ENCODE measurements at places on chromosomes 3 and 15. TPM values are rescaled to one million over a fixed set of nuclear protein-coding genes. Genes with fewer than 3 reads are reported as not detected.

Gene RASL12
- polyA plus RNA-seq = 85.0 TPM

- DNase-seq = no peak
These were observed 186.8 kb upstream of the CHRNA7 start for GRCh38 chr15:31843426-31844055.

DNA sequence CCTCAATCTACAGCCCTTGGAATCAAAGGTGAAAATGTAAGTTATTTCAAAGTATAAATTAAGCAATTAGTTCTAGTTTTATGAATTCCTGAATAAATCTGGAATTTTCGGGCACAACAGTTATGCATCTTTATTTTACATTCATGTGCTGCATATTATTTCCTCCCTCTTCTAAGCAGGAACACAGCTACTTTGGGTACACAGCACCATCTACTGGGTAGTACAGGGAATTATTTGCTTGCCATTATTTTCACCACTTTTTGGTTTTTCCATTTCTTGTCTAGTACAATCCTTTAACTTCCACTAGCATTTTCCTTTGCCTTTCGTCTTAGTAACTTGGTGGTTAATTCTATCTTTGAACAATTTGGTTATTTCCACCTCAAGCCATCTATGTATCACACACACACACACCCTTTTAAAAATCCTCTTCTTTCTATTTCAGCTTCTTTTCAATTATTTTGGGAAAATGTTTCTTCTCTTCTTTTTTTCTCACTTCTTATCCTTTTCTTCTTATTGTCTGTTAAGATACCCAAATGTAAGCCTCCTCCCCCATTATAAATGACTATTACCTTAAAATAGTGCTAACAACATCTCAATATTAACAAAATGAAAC is 451.0 kb downstream of the MFSD1 start:
- no peak for DNase-seq

DNA sequence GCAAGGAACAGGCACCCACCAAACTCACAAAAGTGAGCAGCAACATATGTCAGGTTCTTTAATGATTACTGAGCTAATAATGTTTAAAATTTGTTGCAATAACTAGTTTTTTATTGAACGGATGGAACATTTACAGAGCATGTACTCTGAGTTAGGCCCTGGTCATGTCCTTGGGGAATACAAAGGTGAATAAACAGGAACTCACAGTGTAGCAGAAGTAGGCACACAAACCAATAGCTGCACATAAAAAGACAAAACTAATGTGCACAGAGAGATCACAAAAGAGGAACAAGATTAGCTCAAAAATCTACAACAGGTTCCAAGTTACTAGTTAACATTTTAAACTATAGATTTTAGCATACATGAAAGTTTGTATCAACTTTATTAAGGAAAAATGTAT is 505.3 kb upstream of the PPP2R3A start:
- no peak for DNase-seq

Gene COL8A1
- polyA plus RNA-seq = 26.4 TPM

DNA sequence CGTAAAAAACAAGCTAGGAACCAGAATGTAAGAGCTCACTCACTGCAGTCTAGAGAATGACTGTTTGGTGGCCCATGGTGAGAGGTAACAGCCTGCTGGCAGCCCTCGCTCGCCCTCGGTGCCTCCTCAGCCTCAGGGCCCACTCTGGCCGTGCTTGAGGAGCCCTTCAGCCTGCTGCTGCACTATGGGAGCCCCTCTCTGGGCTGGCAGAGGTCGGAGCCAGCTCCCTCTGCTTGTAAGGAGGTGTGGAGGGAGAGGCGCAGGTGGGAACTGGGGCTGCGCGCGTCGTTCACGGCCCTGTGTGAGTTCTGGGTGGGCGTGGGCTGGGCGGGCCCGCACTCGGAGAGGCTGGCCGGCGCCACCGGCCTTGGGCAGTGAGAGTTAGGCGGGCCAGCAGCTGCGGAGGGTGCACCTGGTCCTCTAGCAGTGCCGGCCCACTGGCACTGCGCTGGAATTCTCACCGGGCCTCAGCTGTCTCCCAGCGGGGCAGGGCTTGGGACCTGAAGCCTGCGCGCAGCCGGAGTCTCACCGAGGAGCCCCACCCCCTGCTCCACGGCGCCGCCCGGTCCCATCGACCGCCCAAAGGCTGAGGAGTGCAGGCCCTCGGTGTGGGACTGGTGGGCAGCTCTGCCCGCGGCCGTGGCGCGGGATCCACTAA is 420.6 kb downstream of the RBMS3 start:
- no peak for DNase-seq

GRCh38 chr15:44102675-44103254 is 92.3 kb downstream of the FRMD5 start:
- no peak for DNase-seq

Gene TMEM212
- not detected for polyA plus RNA-seq

GRCh38 chr3:58032186-58032585 is 24.0 kb downstream of the FLNB start:
- DNase-seq = no peak

Gene TIGIT
- 0.18 TPM for polyA plus RNA-seq

- no peak for DNase-seq
These were observed 36.1 kb downstream of the STARD9 start for GRCh38 chr15:42611532-42611931.

GRCh38 chr15:95940431-95940985 is 390.0 kb upstream of the NR2F2 start:
- DNase-seq = no peak

DNA sequence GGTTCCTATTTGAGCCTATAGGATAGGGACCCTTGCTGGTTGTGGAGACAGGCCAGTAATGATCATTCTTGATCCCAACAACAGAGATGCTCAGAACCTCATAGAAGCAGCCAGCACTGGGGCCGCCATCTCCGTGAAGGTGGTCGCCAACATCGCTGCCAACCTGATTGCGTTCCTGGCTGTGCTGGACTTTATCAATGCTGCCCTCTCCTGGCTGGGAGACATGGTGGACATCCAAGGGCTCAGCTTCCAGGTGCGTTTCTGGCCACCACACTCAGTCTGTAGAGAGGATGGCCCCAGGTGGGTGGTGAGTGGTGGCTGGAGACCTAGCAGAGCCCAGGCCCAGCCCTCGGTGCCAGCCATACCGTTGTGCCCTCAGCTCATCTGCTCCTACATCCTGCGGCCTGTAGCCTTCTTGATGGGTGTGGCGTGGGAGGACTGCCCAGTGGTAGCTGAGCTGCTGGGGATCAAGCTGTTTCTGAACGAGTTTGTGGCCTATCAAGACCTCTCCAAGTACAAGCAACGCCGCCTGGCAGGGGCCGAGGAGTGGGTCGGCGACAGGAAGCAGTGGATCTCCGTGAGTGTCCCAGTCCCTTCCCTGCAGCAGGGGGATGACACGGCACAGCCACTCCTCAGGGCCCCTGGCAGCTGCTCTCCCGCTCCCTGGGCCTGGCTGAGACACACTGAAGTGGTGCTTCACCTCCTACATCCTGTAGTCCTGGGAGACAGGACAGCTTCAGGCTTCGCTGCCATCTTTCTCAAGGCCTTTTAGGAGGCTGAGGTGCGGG is 46.5 kb upstream of the PDE8A start:
- no peak for DNase-seq

Gene MINDY2
- polyA plus RNA-seq = 7.5 TPM
